ENCODE measurements at places on chromosomes 4 and X.

DNA sequence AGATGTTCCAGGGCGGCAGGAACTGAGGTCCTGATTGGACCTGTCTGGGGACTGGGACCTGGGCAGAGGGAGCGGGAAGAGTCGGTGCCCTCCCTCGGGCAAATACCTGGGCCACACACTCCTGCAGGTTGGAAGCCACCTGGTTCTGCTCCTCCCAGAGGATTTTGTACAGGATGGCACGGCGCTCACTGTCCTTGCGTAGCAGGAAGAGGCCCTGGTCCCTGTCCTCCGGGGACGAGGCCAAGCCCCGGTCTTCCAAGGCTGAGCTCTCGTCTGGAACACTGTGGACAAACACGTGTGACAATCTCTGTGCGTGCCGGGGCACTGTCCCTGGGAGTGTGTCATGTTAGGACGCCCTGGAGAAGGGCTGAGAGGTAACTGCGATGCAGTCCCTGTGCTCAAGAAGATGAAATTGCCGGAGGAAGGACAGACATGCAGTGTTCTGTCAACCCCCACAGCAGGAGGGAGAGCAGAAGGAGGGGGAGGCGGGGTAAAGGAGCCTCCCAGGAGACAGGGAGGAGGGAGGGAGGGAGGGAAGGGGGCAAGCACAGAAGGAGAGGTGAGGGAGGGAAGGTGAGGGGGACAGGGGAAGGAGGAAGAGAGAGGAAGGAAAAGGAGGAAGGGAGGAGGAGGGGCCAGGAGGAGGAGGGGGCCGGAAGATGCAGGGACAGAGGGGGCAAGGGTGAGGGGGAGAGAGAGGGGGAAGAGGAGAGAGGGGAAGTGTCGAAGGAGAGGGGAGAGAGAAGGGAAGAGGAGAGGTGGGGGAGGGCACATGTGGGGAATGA is 29.0 kb downstream of the PDHA1 start:
- DNase-seq = no peak

DNA sequence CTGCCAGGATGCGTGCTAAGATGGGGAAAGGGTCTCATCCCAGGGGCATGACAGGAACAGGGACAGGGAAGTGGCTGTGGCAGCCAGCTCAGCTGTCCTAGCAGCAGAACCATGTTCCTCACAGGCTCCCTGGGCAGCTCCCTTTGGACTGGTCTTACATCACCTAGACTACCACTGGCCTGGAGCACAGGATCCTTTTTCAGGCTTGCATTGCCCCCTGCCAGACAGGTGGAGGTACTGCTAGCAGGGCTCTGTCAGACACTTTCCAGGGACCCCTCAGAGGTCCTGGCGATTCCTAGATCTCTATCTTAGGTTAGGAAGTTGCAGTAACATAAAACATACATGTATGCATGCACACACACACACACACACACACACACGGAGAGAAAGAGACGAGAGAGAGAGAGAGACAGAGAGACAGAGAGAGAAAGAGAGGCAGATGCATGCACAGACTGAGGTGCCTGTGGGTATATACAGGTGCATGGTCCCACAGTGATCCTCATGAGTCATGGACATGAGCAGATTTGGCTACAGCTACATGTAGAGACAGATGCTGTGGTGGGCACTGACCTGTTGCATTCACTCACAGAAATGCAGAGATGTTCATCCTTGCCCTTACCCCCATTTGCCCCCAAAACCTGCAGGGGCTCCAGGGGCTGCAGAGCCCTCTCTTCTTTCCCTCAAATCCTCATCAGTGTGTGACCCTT is 63.6 kb downstream of the STARD8 start:
- peak; percentile 62 for DNase-seq

DNA sequence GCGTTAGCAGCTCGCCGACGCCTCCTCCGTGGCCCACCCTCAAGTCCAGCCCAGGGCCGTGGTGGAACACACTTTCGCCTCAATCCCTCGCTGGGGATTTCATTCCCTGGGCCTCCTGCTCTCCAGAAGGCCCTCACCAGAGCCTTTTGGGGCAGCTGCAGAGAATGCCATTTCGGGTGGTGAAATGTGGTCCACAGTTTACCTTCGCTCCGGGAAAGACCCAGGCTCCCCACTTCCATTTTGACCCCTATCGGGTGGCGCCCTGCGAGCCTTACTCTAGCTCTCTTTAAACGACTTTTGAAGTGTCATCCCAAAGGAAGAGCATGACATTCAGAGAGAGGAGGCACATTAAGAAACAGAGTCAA is 496 bp downstream of the SH2D1A start:
- DNase-seq = no peak

DNA sequence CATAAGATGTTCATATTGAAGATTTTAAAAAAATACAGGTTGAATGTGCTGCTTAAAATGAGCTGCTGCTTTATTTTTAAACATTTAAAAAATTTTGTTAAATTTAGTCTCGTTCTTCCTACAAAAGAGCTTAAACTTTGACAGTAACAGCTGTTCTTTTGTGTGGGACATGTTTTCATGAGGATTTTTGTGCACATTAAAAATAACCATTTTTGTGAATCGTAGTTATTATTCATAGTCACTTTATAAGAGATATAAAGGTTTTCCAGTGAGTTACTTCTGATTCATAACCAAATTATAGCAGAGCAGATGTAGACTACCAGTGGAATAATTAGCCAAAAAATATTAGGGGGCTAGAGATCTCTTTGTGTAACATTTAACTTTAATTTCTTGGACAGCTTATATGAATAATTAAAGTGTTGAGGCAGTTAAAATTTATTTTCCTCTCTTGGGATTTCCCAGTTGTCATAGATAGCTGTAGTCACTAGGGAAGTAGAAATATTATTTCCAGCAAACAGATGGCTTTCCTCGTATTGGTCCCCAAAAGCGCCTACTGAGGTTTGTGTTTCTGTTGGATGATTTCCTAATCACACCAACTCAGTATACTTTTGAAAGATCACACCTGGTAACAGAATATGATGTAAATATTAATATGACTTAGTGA is 24.2 kb downstream of the RBPJ start:
- no peak for DNase-seq

- DNase-seq = no peak
Measured at GRCh38 chrX:130108647-130109428, 1.5 kb downstream of the ELF4 start.

GRCh38 chr4:37715889-37716402 is 29.8 kb upstream of the RELL1 start:
- DNase-seq = peak; percentile 49

GRCh38 chrX:132270699-132271098 is 51.5 kb upstream of the RAP2C start:
- DNase-seq = peak; percentile 86

DNA sequence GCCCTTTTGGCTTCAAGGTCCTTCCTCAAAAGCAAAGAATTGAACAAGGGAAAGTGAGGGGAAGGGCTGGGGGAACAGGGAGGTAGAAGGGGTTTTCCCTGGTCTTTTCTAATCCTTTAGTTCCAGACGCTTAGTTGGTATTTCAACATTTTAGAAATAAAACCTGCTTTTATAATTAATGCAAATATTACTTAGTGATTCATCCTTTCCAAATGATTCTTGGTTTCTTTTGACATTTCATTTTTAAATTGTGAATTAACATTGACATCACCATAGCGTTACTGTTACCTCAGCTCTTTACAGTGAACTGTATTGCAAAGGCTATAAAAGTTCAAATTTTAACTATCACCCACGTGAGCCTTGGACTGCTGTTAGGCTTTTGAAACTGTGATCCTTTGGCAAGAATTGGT is 20.9 kb downstream of the NFKB1 start:
- no peak for DNase-seq

DNA sequence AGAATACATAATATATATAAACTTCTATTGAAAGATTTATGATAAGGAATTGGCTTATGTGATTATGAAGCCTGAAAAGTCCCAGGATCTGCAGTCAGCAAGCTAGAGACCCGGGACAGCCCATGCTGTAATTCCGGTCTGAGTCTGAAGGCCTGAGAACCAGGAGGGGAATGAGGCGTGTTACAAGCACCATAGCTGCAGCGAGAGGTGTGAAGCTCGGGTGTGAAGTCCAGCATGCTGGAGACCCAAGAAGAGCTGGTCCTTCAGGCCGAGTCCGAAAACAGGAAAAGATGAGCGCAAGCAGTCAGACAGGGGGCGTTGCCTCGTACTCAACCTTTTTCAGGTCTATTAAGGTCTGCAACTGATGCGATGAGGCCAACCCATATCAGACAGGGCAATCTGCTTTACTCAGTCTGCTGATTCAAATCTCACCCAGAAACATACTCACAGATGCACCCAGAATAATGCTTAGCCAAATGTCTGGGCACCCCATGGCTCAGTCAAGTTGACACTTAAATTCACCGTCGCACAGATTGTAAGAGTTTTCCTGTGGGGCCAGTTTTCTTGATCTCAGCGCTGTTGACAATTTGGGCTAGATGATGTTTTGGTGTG is 40.4 kb downstream of the SMIM20 start:
- DNase-seq = no peak

- DNase-seq = no peak
Measured at GRCh38 chrX:38877366-38877765, 76.1 kb downstream of the MID1IP1 start.

DNA sequence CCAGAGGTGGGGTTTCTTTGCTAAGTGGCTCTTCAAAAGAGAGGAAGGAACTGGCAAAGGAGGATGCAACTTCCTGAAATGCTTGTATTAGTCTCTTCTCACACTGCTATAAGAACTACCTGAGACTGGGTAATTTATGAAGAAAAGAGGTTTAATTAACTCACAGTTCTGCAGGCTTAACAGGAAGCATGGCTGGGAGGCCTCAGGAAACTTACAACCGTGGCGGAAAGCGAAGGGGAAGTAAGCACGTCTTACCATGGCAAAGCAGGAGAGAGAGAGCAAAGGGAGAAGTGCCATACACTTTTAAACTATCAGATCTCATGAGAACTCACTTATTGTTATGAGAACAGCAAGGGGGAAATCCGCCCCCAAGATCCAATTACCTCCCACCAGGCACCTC is 505.7 kb downstream of the ZNF674 start:
- no peak for DNase-seq

GRCh38 chr4:140078366-140078765 is 75.6 kb downstream of the MAML3 start:
- no peak for DNase-seq

GRCh38 chr4:158446106-158446505 is 75.6 kb upstream of the RXFP1 start:
- DNase-seq = peak; percentile 81

GRCh38 chr4:11228530-11228929 is 200.2 kb downstream of the HS3ST1 start:
- DNase-seq = peak; percentile 13

DNA sequence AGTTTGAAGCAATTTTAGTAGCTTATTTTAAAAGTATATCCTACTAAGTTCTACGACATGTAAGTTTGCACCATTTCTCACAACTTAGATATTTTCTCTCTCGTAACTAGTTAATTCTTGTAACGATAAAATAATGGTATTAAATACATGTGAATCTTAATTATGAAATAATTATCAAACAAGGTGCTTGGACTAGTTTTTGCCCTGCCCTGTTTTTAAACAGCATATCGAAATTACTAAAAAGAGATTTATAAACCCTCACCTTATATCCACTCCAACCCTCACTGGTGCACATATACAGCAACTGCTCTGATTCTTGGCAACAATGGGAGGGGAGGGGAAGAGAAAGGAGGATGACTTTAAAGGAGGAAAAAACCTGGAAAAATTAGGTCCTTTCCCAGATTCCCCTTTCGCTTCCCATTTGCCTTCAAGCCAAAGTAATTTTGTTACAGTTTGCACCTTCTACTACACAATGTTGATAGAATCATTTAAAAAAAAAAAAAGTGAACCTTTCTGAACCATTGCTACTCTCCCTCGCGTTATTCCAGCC is 820 bp upstream of the MAB21L2 start:
- DNase-seq = no peak

- DNase-seq = peak; percentile 63
Measured at GRCh38 chr4:7266525-7267292, 74.4 kb downstream of the SORCS2 start.

- DNase-seq = peak; percentile 0
Measured at GRCh38 chr4:45741897-45742296, 382.0 kb downstream of the GABRG1 start.

DNA sequence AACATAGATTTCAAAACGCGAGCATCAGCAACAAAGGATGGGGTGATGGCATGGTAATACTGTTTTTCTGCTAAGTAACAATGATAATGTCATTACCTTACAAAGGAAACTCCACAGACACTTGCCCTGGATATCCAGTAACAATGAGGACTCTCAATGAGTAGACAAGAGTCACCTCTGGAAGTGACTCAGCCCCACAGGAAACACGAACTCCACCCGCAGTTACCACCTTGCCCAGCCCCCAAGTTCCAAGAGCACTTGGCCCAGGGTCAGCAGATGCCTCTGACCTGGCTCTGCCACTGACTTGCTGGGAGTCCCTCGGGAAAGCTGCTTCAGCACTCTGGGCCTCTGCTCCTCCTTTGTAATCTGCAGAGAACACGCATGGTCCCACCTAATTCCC is 110.3 kb upstream of the MAP3K15 start:
- DNase-seq = no peak

GRCh38 chr4:158008551-158009218 is 164.1 kb downstream of the GASK1B start:
- peak; percentile 82 for DNase-seq

DNA sequence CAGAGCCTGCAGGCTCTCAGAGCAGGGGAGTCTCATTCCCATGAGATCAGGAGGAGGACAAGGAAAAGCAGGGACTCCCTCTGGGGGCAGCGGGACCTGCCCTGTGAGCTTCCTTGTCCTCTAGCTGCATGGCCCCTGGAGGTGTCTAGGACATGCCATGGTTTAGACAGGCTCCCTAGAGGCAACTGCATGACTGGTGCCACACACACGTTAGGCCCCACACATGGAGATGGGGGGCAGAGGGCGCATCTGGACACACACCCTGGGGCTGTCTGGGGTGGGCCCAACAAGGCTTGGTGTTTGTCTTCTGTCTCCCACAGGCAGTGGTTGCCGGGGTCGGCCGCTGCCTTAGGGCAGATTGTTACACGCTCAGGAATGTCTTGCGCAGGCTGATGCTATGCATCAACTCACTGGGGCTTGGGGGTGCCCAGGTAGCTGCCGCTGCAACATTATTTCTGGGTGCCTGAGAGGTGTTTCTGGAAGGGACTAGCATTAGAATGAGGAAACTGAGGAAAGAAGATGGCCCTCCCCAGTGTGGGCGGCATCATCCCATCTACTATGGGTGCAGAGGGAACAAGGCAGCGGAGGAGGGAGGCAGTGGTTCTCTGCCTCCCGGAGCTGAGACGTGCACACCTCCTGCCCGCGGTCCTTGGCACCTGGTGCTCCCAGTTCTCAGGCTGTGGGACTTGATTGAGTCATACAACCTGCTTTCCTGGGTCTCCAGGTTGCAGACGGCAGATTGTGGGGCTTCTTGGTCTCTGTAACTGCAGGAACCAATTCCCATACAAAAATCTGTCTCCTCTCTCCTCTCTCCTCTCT is 32.1 kb upstream of the GPR78 start:
- DNase-seq = no peak

DNA sequence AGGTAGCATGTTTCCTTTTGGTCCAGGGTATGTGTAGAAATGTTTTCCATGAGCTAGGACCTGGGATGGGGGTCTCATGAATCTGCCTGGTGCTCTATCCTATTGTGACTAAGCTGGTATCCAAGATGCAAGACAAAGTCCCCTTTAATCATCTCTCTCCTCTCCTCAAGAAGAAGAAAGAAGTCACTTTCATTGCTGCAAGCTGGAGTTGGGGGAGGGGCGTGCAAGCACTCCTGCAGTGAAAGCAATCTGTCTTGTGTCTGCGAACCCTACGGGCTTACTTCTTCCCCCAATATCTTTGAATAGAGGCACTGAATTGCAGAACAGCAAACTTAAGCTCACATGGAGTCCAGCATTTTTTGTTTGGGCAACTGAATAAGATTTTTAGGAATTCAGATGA is 27.2 kb upstream of the GRPR start:
- DNase-seq = no peak

All from fibroblast of pulmonary artery (primary cell).